T1000 (cell line): ENCODE measurements at places on chromosomes 7 and 10.

DNA sequence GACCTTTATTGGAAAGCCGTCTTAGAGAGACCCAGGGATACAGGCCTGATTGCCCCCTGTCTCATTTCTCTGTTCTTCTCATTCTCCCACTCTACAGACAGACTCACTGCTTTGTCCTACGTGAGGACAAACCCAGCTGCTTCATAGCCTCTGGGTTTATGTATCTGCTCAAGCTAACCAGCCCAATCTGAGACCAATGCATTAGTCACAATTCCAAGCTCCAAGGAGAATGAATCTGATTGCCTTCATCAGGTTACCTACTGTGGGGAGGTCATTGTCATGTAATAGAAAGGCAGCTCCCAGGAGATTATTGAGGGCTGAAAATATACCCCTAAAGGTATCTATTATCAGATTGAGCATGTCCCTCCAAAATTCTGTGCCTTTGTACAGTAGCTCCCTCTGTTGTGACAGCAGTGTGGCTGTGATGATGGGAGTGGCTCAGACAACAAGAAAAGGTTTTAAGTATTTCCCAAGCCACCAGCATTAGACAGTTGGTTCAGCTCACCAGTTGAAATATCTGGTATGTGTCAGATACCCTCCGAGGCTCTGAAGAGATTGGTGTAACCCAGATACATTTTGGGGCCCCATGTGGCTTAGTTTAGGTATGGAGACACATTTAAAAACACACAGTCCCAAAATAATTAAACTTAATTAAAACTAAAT is 123.1 kb upstream of the EEPD1 start:
- no peak for DNase-seq

DNA sequence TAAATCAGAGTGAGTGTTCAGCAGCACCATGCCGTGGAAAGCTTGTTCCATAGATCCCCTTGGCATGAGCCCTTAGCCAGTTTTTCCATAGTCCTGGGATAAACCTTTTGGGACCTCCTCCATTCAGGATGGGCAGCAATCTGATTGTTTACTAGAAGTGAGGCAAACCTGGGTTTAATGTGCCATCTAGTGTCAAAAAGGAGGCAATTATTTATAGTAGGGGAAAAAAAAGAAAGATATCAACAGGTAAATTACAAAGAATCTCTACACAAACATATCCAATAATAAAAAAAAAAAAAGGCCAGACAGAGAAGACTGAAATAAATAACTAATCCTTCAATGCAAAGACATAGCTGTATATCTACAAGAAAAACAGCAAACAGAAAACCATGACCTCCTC is 229.0 kb upstream of the STK17A start:
- DNase-seq: no peak

- DNase-seq: no peak
These were observed 17.4 kb downstream of the PLEKHA1 start for GRCh38 chr10:122391875-122392274.

DNA sequence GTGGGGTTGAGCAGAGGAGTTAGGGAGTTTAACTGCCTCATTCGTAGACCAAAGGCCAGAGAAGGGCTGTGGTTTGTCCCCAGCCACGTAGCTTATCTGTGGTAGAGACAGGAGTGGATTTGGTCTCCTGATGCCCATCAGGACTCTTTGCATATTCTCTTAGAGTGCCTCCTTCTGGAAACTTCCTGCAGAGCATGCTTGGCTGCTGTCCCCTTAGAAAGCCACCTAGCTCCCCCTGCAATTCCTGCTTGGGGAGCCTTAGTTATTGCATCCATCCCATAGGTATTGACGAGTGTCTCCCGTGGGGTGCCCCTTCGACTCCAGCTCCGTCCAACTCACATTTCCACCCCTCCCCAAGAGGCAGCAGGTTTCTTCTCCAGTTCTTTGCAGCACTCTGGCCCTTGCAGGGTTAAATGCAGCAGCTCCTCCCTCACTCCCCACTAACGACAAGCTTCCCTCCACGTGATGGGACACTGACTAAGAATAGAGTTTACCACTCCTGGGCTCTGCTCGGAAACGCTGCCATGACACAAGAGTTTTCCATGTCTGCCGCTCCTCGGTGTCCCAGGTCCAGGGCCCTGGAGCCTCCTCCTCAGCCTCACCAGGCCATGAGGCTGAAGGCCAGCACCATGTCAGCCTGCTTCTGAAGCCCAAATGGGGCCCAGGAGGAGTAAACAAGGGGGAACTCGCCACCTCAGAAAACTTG is 147.8 kb upstream of the UNC5B start:
- DNase-seq: no peak

- no peak for DNase-seq
These were observed 35.1 kb downstream of the RCC1L start for GRCh38 chr7:75038508-75038907.

- DNase-seq: no peak
These were observed 135.3 kb upstream of the MEOX2 start for GRCh38 chr7:15821484-15822427.

- no peak for DNase-seq
These were observed 79.4 kb upstream of the PRKCQ start for GRCh38 chr10:6659451-6659850.

DNA sequence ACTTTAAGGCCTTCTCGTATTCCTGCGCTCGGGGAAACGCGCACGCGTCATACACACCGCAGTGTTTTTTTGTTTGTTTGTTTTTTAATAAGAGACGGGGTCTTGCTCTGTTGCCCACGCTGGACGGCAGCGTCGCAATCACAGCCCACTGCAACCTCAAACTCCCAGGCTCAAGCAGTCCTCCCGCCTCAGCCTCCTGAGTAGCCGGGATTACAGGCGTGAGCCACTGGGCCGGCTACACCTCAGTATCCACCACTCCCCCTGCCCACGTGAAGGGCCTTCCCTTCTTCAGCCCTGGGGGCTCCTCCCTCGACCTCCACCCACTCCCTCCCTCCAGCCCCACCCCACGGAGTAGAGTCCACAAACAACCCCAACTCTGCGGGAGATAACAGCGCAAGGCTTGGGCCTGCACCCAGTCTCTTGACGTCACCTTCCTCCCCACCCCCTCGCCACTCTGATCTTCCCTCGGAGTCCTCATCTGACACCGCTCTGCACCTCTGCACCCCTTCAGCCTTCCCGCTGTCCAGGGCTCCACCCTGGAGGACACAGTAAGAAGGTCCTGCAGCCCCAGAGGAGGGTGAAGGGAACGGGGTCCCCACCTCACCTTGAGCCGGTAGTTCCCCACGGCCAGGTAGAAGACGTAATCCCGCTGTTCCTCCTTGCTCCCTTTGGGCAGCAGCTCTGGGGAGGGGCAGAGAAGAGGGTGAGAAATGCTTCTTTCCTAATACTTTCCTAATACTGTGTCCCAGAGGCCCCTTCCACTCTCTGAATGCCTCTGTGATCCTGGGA is 2.8 kb upstream of the CLDN15 start:
- no peak for DNase-seq

DNA sequence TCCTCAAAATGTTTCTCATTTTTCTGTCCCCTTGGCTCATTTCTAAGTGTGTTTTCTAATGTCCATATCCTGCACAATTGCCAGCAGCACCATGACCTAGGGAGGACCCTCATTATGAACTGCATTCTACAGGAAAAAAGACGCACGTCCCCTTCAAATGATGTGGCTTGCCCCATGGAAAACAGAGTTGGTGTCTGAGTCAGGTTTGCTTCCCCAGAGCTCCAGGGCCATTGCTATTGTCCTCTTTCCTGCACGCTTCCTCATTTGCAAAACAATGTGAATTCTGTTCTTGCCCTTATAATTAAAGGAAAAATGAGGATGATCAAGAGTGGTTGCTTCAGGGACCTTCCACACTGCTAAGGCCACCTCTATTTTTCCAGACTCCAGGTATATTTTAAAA is 14.7 kb upstream of the ASB4 start:
- DNase-seq: no peak

- DNase-seq: no peak
These were observed 38.3 kb downstream of the GPRIN2 start for GRCh38 chr10:46518028-46518725.

- DNase-seq: no peak
These were observed 12.7 kb downstream of the SPRN start for GRCh38 chr10:133411523-133412380.

GRCh38 chr7:36127075-36127740 is 25.8 kb upstream of the EEPD1 start:
- no peak for DNase-seq

DNA sequence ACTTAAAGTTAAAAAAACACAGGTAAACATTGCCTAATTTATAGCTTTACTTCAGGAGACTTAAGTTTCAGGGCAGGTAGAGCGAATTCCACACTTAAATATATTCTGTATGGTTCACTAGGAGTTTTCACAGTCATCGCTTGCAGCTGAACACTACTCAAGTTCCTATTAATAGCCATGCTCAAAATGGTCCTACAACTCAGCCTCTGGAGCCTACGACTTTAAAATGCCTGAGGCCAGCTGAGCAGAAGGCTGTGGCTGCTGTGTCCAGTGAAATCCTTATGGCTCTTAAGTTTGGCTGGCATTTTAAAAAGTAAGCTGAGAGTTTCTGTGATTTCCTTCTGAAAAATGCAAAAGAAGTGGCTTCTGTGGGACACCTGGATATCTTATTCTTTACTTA is 105.4 kb upstream of the GLI3 start:
- DNase-seq: no peak

- DNase-seq: no peak
These were observed 60.3 kb downstream of the RASGEF1A start for GRCh38 chr10:43206391-43207235.

DNA sequence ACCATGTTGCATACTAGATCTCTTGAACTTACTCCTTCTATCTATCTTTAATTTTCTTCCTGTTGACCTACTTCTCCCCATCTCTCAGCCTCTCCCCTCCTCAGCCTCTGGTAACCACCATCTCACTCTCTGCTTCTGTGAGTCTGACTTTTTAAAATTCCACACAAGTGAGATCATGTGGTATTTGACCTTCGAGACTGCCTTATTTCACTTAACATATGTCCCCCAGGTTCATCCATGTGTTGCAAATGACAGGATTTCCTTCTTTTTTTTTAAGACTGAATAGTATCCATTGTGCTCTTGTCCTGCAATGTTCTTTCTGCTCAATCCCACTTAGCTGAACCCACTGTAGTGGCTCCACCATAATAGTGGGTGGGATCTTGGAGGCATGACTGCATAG is 51.4 kb upstream of the DNAJC1 start:
- DNase-seq: no peak

GRCh38 chr10:23530079-23530478 is 91.2 kb downstream of the OTUD1 start:
- DNase-seq: no peak

DNA sequence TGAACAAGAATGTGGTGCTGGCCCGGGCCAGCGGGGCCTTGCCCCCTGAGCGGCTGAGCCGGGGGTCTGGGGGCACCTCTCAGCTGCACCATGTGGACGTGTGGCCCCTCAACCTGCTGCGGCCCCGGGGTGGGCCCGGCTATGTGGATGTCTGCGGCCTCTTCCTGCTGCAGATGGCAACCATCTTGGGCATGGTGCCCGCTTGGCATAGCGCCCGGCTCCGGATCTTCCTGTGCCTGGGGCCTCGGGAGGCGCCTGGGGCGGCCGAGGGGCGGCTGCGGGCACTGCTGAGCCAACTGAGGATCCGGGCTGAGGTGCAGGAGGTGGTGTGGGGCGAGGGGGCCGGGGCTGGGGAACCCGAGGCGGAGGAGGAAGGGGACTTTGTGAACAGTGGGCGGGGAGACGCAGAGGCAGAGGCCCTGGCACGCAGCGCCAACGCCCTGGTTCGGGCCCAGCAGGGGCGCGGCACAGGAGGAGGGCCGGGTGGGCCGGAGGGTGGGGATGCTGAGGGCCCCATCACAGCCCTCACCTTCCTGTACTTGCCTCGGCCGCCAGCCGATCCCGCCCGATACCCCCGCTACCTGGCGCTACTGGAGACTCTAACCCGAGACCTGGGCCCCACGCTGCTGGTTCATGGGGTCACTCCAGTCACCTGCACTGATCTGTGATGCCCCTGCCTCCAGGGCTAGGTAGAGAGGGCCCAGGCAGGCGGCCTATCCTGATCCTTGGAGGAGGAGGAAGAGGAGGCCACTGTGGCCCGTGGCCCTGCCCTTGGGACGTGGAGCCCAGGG is 1.1 kb upstream of the TRIP6 start:
- DNase-seq: no peak

- DNase-seq: no peak
These were observed 41.5 kb downstream of the CYP17A1 start for GRCh38 chr10:102795453-102796406.

GRCh38 chr7:78323118-78323517 is 524.5 kb downstream of the PHTF2 start:
- DNase-seq: no peak

DNA sequence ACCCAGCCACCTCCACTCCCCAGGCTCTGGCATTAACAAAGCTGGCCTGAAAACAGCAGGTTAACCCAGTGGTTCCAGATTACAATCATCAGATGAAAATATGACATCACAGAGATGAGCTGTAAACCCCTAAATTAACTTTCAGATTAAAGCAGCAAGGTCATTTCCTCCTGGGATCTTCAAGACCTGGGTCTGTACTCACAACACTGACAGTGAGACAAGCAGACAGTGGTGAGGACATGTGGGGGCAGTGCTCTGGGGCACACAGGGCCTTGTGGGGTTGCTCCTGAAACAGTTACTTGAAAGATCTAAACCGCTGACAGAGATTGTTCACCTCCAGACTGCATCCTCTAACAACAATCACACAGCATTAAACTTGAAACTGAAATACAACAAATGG is 134.1 kb downstream of the ZNF438 start:
- no peak for DNase-seq

DNA sequence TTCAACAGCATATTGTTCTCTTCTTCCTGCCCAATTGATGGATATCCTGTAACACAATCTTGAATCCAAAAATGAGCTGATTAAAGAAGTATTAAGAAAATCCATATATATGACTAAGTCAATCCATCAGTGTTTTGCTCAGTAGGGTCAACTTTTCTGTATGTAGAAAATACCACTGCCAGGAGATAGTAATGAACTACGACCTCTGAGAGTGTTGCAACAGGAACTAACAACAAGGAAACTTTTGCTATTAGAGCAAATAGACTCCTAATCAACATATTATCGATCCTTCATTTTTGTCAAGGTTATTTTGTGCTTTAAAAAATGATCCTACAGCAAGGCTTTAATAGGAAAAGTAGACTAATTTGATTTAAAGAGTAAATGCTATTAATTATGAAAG is 405.3 kb upstream of the ETV1 start:
- DNase-seq: no peak

GRCh38 chr7:28408960-28409715 is 3.2 kb upstream of the CREB5 start:
- peak; percentile 92 for DNase-seq

- DNase-seq: no peak
These were observed 9.8 kb downstream of the VSIR start for GRCh38 chr10:71763352-71764127.

- DNase-seq: no peak
These were observed 27.3 kb upstream of the AFAP1L2 start for GRCh38 chr10:114431414-114432135.

GRCh38 chr7:41097501-41097900 is 605.4 kb downstream of the INHBA start:
- no peak for DNase-seq

- DNase-seq: no peak
These were observed 13.4 kb upstream of the HNRNPH3 start for GRCh38 chr10:68318331-68319059.
